ENCODE measurements at places on chromosomes 2 and 18.

DNA sequence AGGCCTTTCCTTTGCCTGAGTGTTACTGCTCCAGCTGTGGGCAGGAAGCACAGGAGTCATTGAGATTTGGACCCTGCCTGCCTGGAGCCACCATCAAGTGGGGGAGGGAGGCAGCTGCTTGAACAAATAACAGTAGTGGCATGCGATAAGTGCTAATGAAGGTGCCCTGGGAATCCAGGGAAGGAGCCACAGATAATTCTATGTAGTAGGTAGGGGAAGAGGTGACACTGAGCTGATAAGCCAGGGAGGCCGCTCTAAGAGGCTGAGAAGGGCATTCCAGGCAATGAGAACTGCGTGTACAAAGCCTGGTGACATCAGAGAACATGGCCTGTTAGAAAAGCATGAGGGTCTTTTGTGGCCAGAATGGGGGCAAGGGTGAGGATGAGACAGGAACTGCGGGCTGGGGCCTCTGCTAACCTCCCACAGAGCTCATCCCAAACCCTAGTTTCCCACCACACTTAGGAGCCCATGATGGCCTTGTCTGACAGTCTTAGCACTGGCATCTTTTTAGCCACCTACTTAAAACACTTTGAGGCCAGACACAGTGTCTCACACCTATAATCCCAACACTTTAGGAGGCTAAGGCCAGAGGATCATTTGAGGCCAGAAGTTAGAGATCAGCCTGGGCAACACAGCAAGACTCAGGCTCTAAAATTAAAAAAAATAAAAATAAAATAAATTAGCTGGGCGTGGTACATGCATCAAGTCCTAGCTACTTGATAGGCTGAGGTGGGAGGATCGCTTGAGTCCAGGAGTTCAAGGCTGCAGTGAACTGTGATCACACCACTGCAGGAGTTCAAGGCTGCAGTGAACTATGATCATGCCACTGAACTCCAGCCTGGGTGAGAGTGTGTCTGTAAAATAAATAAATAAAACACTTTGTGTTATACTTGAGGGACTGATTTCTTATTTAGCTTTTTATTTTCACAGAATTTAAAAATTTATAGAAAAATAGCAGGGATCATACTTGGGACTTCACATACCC is 58.9 kb downstream of the TET3 start:
- no peak for DNase-seq

GRCh38 chr2:75324861-75325284 is 125.6 kb upstream of the TACR1 start:
- no peak for DNase-seq

DNA sequence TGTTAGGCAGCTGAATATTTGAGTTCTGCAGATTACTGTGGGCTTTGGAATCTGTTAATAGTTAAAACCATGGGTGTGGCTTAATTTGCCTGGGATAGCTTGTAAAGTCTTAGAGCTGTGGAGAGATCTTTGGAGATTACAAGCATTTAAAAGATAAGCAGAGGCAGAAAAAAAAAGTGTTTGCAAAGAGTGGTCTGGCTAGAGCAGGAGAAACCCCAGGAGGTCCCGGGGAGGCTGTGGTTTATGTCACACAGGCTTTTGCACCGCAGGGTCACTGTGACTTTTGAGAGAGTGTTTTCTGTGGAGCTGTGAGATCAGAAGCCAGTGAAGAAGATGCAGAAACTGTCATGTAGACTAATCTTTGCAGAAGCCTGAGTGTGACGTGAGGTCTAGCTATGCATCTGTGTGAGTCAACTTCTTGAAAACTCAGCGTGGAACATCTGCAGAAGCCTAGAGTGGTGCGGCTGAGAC is 49.0 kb downstream of the SETBP1 start:
- DNase-seq = no peak

DNA sequence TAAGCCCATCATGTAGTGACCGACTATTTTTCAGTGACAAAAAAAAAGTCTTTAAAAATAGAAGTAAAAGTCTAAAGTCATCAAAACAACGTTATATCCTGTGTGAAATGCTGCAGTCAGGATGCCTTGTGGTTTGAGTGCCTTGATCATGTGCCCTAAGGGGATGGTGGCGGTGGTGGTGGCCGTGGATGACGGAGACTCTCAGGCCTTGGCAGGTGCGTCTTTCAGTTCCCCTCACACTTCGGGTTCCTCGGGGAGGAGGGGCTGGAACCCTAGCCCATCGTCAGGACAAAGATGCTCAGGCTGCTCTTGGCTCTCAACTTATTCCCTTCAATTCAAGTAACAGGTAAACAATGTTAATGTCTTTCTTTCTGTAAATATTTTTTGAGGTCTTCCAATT is at the start of gene CD28:
Gene CD28, plus strand, starts transcription at position 237 of the 400 bp plus-strand sequence. Its CDS starts 58 bp downstream, at position 295.
- DNase-seq = no peak

- peak; percentile 87 for DNase-seq
Observed at GRCh38 chr18:63410792-63411191, 11.5 kb downstream of the VPS4B start.

DNA sequence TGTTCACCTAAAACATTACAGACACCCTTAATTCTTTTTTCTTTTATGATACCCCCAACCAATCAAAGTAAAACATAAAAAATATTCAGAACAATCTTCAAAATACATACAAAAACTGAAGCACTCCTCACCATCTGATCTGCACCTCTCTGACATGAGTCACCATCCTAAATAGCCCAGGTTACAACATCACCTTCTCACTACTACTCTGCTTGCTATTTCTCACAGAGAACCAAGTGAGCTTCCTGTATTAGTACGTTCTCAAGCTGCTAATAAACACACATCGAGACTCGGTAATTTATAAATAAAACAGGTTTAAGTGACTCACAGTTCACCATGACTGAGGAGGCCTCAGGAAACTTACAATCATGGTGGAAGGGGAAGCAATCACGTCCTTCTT is 183.5 kb downstream of the CBLN2 start:
- no peak for DNase-seq

DNA sequence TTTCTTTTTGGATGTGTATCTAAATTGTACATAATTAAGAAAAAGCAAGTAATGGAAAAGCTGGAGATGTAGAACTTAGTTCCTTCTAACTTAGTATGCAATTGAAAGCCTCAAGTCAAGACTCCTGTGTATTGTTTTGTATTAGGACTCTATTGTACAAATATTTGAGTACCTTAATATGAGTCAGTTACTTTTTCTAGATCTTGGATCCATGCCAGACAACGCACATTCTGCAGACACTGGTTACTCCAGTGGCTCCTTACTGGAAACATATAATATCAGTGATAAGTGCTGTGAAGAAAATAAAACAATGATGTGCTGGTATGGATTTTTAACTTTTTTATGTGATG is 1.5 kb downstream of the SLC39A10 start:
- DNase-seq = peak; percentile 53

Measured in RWPE1 (cell line).